Fibroblast of skin of left biceps (primary cell): ENCODE measurements at places on chromosomes 11 and 22.

DNA sequence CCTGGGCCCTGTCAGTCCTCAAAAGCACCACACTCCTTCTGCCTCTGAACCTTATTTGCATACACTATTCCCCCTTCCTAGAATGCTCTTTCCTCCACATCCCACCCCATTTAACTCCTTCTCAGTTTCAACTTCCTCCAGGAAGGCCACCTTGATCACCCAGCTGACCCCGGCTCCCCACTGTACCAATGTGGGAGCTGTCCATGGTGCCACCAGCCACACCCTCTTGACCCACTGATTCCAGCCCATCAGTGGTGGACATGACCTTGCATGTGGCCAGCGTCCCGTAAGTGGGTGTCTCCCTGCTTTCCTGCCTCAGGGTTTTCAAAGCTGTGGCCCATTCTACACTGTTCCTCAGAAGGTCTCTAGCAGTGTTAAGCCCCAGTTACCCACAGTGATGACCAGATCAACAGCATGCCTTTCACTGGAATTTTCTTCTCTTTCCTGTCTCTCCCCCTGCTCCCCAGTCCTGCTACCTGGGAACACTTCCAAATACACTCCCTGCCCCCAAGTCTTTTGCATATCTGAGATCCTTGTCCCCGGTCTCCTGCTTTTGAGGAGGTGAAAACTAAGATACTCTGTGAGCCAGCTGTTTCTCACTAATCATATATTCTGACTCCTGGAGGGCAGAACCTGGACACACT, 346.6 kb downstream of the MN1 start:
- no peak for DNase-seq

- DNase-seq = no peak
Observed at GRCh38 chr11:64609436-64610047, 18.5 kb downstream of the SLC22A12 start.

DNA sequence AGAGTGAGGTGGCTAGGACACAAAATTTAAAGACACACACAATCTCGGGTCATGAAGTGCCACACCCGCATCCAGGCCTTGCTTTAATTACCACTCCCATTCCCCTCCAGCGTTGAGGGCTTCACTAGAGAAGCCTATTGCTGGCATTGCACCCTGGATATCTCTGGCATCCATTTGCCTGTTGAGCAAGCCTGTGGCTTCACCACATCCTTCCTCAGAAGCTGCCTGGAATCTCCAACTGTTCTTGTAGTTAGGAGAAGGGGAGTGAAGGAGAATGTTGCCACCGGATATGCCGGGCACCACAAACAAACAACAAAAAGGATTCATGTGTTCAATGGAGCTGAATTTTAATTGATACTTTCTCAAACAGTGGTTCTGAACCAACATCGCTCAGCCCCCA, 34.4 kb upstream of the RCN1 start:
- peak; percentile 58 for DNase-seq

GRCh38 chr11:84106541-84106940, 820.4 kb upstream of the CCDC90B start:
- DNase-seq = no peak

DNA sequence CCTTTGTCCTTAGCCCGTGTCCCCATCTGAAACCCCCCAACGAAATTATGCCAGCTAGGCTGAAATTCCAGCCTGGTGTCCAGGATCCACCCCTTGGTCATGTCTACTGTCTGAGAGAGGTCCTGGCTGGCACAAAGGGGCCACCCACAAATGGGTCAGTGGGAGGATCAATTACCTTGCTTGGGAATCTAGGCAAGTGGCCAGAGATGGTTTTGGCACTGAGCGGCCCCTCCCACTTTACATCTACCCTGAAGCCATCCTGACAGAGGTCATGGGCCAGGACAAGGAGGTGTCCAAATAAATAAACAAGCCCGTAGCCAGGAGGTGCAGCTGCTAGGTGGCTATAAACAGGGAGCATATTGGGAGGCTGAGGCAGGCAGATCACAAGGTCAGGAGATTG, 311.5 kb downstream of the MN1 start:
- DNase-seq = no peak

DNA sequence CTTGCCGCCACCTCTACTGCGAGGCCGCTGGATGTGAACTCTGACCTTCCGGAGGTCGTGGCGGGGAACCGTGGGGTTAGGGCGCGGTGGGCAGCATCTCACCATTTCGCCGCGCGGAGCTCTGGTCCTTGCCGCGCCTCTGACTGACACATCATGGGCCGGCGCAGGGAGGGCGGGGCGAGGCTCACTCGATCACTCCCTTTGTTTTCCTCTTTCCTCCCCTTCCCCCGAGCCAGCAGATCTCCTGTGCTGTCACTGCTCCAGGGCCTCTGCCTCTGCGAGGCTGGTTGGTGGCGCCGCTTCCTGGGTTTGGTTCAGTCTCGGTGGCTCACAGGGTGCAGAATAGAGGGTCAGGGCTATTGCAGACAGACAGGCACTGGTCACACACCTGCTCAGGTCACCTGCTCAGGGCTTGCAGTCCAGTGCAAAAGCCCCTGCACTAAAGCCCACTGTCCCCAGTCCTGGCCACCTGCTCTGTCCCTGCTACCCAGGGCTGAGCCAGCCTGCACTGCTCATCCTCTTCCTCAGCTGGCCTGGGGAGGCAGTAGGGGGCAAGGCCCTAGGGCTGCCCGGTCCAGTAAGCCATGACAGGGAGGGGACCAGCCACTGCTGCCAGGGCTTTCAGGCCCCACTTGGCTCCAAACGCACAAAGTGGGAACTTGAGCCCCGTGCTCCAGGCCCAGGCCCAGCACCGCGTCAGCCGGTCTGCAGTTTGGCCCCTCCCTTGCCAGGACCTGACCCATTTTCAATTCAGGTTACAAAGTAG, 36.2 kb downstream of the PISD start:
- DNase-seq = no peak

DNA sequence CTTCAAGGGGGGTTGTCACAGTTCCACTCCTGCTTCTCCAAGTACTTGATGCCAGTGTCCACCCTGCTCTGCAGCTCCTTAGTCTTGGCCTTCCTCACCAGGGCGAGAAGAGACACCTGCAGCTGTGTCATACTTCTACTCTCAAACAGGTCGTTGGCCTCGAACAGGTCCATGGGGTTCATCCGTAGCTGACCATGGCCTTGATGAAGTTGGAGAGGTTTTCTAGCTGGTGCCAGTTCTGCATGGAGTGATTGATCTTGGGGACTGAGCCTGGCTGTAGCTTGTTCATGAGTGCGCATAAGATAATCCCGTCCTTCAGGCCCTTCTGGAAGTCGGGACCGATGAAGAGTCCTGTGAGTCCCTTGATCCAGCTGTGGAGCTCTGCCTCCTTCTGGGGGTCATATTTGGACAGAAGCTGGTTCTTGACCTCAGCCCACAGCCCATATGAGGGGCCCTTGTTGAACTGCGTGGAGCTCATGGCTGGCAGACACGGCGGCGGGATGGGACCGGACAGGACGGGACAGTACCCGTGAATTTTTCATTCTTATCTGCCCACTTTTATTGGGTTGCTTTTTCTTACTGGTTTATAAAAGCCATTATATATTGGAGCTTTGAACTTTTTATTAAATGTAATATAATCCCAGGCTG, 33.4 kb upstream of the HORMAD2 start:
- no peak for DNase-seq

- no peak for DNase-seq
Observed at GRCh38 chr11:29679996-29680395, 336.8 kb downstream of the KCNA4 start.

DNA sequence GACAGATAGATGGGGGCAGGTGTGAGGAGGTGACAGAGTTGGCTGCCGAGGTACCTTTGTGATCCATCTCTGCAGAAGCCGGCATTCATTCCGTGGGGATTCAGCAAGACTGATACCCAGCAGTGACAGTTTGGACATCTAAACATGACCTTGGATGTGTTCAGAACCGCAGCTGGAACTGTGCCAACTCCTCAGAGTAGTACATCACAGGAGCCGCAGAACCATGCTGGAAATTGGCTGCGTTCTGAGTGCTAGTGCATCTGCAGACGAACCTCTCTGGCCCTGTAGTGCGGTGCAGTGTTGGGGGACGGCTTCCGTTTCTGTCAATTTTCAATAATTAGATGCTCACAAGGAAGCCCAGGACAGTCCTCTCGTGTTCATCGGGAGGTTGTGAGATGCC, 772.1 kb downstream of the NTM start:
- DNase-seq = no peak

DNA sequence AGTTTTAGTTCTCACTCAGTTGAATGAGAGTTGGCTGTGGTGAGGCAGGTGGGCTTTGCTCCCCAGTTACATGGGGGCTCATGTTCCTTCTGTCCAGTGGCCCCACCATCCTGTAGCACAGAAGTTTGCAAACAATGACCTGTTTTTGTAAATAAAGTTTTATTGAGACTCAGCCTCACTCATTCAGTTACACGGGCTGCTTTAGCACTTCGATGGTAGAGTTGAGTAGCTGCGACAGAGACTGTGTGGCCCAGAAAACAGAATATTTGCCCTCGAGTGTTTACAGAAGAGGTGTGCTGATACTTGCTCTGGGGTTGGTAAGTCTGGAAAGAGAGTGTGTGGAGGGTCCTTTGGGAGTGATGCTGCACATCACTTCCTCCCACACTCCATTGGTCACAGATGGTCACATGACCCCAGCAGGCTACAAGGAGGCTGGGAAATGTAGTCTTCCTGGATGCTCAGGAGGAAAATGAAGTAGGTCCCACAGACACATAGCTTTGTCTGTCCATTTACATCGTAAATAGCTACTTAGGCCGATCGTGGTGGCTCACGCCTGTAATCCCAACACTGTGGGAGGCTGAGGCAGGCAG, 34.6 kb downstream of the IFT27 start:
- no peak for DNase-seq

DNA sequence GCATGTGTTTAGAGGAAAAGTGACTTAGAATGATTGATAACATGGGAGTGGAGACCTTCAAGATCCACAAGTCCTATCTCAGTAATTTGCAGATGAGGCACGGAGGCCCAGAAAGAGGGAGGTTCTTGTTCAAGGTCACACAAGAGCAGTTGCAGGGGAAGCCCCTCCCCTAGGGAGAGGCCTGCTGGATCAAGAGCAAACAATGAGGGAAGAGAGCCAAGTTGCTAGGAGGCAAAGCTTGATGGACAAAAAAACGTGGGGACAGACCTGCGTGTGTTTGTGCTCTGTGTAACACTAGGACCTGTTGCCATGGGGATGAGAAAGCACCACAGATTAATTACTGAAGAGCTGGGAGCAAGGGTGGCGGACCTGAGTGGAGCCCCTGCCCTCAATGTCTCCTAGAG, 6.4 kb upstream of the MFRP start:
- DNase-seq = no peak

- no peak for DNase-seq
Observed at GRCh38 chr11:63869683-63870082, 30.8 kb downstream of the MARK2 start.

- DNase-seq = no peak
Observed at GRCh38 chr11:67382276-67383136, 9.1 kb upstream of the CLCF1 start.

DNA sequence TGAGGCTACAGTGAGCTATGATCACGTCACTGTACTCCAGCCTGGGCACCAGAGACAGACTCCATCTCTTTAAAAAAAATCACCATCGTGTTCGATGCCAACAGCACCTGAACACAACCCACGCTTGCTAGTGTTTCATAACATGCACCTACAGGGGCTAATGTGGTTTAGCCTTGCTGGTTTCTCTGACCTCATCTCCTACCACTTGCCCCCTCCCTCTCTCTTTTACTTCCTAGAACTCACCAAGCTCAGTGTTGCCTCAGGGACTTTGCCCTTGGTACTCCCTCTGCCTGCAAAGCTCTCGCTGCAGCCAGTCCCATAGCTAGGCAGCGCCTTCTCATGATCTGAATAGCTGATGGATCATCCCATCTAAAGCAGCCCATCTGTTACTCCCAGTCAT, 99.8 kb downstream of the FBXO7 start:
- no peak for DNase-seq

DNA sequence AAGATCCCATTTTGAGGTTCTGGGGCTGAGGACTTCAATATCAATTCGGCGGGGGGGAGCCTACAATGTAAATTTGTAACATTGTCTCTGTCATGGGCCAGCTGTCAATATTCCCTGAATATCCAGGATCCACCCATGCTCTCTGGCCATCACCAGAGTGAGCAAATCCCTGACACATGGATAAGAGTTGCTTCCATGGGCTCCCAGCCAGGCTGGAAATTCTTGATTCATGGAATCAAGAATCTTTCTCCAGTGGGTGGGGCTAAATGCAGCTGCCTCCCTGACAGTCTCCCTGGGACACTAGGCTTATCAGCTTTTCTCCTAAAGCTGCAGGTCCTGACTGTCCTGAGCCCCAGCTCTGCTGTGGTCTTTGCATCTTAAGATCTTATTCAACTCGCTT, 86.9 kb upstream of the IGLL5 start:
- DNase-seq = no peak

DNA sequence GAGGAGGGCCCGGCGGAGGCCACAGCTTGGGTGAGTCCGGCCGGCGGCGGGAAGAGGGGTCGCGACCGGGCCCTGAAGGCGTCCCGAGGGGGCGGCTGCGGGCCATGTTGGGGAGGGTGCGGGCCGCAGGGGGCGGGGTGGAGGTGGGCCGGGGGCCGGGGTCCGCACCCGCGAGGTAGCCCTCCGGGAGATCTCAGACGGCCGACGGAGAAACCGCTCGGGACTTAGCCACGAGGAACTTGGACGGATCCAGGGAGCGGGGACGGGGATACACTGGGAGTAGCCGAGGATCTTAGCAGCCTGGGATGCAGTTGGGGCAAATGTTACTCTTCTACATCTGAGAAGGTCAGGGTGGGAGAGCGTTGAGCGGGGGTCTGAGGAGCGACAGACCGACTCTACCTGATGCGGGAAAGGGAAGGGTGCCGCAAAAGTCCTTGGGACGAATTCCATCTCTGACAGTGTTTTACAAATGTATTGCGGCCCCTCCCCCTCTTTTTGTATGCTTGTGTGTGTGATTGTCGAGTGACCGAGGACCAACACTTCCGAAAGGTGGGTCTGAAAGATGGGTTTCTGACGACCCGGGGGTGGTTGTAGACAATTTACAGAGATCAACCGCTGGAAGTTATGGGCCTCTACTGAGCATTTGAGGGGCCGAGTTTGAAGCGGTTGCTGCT, 658 bp downstream of the STIP1 start:
- DNase-seq = no peak
